Dermis blood vessel endothelial cell (primary cell): ENCODE measurements at places on chromosomes 3 and 15.

DNA sequence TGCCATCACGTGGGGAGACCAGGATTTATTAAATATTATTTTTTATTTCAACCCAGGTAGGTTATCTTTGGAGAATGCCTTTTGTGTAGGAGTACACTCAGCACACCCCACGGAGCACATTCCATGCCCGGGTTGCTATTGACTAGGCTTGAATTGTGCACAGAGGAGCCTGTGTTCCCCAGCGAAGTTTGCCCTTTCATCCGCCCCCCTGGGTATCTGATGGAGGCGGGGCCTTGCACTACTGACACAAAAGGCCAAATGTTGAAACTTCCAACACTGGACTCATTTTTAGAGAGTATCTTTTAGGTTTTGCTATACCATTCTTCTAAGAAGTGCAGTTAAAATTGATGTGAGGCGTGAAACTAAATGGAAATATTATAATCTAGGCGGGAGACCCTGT is 39.3 kb upstream of the PPP4R2 start:
- DNase-seq: no peak

DNA sequence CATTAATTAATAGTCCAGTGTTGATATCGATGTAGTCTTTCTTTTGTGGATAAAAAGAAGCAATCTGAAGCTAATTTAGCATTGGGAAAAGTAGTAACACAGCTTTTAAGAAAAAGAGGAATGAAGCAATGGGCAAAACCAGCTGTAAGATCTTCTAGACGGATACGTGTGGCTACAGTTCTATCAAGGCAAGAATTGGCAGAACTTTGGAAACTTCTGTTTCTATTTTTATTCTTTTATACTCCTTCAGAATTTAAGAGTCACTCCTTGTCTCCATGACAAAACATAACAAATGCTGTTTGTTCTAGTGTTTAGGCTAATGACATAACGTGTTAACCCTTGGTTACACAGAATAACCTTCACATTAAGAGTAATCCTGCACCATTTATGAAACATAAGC is 289.2 kb downstream of the ROBO2 start:
- DNase-seq: no peak

GRCh38 chr3:24396338-24396737 is 98.3 kb downstream of the THRB start:
- no peak for DNase-seq

DNA sequence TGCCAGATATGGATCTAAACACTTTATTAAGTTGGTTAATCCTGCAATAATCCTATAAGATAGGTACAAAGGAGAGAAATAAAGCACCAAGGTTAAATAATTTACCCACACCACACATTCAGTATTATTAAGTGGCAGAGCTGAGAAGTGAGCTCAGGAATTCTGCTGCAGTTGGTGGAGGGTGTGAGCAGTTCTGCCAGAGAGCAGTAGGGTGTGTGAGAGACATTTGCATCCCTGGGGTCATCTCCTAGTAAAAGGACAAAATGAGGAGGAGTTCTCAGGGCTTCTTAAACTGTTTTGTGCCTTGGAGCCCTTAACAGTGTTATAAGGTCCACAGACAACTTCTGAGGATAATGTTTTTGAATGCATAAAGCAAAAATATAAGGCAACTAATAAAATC is 484.5 kb downstream of the TAFA4 start:
- no peak for DNase-seq

DNA sequence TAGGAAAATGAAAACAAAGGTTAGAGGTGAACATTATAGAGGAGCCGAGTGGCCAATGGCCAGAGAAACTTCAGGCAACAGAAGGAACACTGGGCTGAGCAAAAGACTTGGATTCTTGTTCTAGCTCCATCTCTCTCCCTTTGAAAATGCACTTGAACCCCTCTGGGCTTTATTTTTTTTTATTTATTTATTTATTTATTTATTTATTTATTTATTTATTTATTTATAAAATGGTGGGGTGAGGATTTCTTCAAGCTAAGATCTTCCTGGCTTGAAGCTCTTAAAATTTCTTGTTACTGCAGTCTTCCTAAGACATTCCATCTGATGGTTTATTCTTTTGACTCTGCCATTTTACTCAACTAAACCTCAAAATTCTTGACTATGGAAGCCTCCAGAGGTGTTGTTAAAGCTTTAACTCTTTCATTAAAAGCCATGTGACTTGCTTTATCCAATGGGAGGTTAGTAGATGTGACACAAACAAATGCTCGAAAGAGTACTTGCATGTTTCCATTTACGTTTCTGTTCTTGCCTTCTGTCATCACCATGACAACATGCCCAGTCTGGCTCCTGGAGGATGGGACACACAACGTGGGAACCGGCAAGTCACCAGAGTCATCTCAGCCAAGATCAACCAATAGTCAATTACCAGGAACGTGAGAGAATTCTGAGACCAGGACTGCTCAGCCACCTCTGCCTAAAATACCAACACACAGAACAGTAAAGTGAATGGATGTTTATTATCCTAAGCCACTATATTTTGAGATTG is 325.2 kb upstream of the CTNNB1 start:
- no peak for DNase-seq

DNA sequence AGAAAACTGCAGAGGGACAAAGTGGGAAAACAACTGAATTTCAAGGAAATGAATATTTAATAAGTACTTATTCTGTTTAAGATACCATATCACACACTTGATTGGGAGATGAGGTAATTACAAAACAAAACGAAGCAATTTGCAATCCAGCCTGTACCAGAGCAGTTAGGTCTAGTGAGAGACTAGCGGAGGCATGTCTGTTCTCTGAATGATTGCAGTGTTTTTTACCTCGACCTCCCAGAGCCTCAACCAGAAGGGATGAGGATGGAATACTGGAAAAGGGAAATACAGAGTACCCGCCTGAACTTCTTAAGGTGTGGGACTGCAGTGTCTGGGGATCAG is 59.5 kb downstream of the PIK3CB start:
- no peak for DNase-seq

- DNase-seq: no peak
Measured at GRCh38 chr3:173699353-173699752, 301.8 kb downstream of the NLGN1 start.

- no peak for DNase-seq
Measured at GRCh38 chr3:114005481-114005880, 50.8 kb downstream of the CCDC191 start.
